Activated T-helper 2 cell treated with anti-CD3 and anti-CD28 coated beads, Interferon-gamma antibody, Interleukin-2, Interleukin-4, amounts not matched to agents 10 μg/mL and 5 μg/mL and 100 μg/mL, durations not matched to agents 14 hours and 24 hours and 36 hours (primary cell): ENCODE measurements at places on chromosomes 5 and 9. TPM values are rescaled to one million over a fixed set of nuclear protein-coding genes. Genes with fewer than 3 reads are reported as not detected.

GRCh38 chr5:146620669-146621051 lies 104.7 kb upstream of the GPR151 start:
- no peaks in the 10 kb centered on the region for H3K36me3 ChIP-seq
- no peak overlapping the region for H3K27ac ChIP-seq
- H3K27me3 ChIP-seq: no peaks in the 10 kb centered on the region

GRCh38 chr9:108994695-108995094 lies 18.6 kb downstream of the CTNNAL1 start:
- no peak overlapping the region for H3K4me3 ChIP-seq
- no peak for DNase-seq
- H3K36me3 ChIP-seq: peaks cover 16% of the 10 kb centered on the region
- H3K4me1 ChIP-seq: peaks cover 13% of the 10 kb centered on the region
- peaks cover 15% of the 10 kb centered on the region for H3K27me3 ChIP-seq

DNA sequence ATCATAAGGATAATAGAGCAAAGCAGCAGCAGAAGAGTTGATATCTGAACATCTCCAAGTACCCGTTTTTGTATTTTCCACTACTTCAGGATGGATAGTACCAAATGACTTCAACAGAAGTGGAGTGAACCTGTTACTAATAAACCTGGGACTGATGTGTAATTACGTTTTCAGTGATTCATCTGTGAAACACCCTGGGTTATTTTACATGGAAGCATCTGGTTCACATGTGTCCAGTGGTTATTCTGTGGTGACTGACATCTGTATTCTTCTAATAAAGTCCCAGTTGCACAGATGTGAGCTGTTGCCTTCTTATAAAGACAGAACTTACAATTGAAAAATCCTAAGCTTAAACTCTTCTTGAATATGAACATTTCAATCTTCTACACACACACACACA lies 139.7 kb upstream of the VCAN start:
- no peak for DNase-seq
- no peaks in the 10 kb centered on the region for H3K4me1 ChIP-seq
- H3K27me3 ChIP-seq: no peaks in the 10 kb centered on the region
- no peaks in the 10 kb centered on the region for H3K36me3 ChIP-seq
- H3K4me3 ChIP-seq: no peak overlapping the region
- H3K27ac ChIP-seq: no peak overlapping the region

- H3K4me1 ChIP-seq: no peaks in the 10 kb centered on the region
- H3K27ac ChIP-seq: no peak overlapping the region
- peaks cover 9% of the 10 kb centered on the region for H3K36me3 ChIP-seq
- no peak overlapping the region for H3K4me3 ChIP-seq
- no peak for DNase-seq
- peaks cover 2% of the 10 kb centered on the region for H3K27me3 ChIP-seq
Measured at GRCh38 chr5:54551926-54552325, 34.4 kb downstream of the SNX18 start.

The PCDHB10 gene
- total RNA-seq: not detected in 2 replicates

DNA sequence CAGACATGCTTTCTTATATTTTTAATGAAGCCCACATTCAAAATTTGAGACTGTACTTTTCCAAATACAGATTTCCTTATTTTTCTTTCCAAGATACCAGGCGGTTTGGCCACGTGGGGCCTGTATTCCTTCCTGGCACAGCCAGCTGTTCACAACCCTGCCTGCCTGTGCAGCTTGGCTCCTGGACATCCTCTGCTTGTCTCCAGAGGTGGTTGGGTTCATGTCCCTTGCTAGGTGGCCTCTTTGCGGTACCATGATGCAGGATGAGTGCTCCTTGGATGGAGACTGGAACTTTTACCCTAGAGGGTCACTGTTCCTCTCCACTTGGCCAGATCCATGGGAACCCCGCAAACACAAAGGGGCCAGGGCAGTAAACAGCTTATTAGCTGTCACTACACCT lies 297.5 kb upstream of the MSX2 start:
- no peaks in the 10 kb centered on the region for H3K36me3 ChIP-seq
- H3K4me3 ChIP-seq: no peak overlapping the region
- H3K27ac ChIP-seq: no peak overlapping the region
- no peak for DNase-seq

The CENPK gene
- 78.0 and 79.2 TPM in 2 replicates for total RNA-seq

DNA sequence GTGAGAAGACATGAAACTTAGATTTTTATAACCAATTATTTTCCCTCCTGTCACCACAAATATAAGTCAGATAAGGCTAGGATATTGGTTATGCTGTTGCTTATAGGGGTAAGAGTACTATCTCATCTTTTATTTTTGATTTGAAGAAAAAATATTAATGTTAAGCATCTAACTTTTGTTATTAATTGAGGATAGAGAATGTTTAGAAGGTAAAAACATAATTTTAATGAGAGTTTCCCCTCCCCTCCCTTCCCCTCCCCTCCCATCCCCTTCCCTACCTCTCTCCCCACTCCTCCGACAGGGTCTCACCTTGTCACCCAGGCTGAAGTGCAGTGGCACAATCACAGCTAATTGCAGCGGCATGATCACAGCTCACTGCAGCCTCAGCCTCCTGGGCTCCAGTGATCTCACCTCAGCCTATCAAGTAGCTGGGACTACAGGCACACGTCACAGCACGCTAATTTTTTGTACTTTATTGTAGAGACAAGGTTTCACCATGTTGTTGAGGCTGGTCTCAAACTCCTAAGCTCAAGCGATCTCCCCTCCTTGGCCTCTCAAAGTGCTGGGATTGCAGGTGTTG lies 86.7 kb downstream of the RIC1 start:
- no peaks in the 10 kb centered on the region for H3K27me3 ChIP-seq
- H3K27ac ChIP-seq: no peak overlapping the region
- peaks cover 65% of the 10 kb centered on the region for H3K36me3 ChIP-seq
- no peak for DNase-seq
- peaks cover 10% of the 10 kb centered on the region for H3K4me1 ChIP-seq

The SMIM27 gene
- 14.2 and 15.5 TPM in 2 replicates for total RNA-seq

The PITX1 gene
- 0.39 and 0.46 TPM in 2 replicates for total RNA-seq

- H3K36me3 ChIP-seq: no peaks in the 10 kb centered on the region
- H3K27ac ChIP-seq: no peak overlapping the region
- H3K4me3 ChIP-seq: no peak overlapping the region
- DNase-seq: no peak
- peaks cover 1% of the 10 kb centered on the region for H3K27me3 ChIP-seq
Measured at GRCh38 chr5:116524966-116525365, 49.7 kb downstream of the SEMA6A start.

DNA sequence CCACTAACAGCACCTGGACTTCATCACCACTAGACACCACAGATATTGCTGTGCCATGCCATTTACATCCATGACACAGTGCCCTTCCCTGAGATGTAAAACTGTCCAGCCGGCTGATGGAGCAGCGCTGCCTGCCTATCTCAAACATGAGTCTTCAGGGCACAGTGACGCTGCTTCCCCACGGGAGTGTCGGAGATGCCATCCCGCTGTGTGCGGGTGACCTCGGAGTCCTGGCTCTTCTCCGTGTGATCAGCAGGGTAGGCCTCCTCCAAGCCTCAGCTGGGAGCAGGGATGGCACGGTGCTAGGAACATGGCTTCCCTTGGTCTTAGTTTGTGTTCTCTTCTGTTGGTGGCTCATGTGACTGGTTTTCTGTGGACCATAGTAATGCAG lies 130.3 kb upstream of the FAM120A start:
- H3K4me3 ChIP-seq: no peak overlapping the region
- H3K27me3 ChIP-seq: peaks cover 11% of the 10 kb centered on the region
- no peaks in the 10 kb centered on the region for H3K4me1 ChIP-seq
- DNase-seq: no peak
- no peaks in the 10 kb centered on the region for H3K36me3 ChIP-seq

DNA sequence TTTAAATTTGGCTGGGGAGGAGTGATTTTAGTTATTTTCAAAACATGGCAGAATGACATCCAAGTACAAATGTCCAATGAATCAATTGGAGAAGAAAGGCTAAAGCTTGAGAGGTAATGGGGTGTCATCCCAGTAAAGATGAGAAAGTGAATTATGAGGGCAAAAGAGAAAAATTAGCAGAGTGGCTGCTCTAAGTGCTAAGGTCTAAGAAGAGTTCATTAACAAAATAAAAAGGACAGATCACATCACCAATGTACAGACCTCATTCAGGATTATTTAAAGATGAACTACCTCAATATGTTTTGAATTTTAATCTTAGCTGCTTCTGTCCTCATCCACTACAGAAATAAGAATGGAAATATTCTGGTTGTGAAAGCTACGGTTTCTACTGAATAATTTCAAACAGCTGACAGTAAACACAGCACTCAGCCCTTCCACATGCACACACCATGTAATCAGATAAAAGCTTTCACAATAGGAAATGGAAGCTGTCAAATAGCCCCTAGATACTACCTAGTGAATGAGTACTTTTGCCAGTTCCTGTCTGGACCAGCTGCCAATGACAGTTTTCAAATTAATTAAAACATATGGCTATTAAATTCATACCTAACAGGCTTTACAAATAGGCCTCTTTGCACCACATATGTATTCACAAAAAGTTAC lies 171.5 kb downstream of the SSBP2 start:
- no peak overlapping the region for H3K4me3 ChIP-seq
- H3K27ac ChIP-seq: peak overlapping the region; percentile 2
- peaks cover 29% of the 10 kb centered on the region for H3K4me1 ChIP-seq
- no peak for DNase-seq

The INSL4 gene
- total RNA-seq: not detected in 2 replicates

The CDHR2 gene
- total RNA-seq: 0.30 and 0.64 TPM in 2 replicates

The SH3TC2 gene
- total RNA-seq: not detected in 2 replicates

DNA sequence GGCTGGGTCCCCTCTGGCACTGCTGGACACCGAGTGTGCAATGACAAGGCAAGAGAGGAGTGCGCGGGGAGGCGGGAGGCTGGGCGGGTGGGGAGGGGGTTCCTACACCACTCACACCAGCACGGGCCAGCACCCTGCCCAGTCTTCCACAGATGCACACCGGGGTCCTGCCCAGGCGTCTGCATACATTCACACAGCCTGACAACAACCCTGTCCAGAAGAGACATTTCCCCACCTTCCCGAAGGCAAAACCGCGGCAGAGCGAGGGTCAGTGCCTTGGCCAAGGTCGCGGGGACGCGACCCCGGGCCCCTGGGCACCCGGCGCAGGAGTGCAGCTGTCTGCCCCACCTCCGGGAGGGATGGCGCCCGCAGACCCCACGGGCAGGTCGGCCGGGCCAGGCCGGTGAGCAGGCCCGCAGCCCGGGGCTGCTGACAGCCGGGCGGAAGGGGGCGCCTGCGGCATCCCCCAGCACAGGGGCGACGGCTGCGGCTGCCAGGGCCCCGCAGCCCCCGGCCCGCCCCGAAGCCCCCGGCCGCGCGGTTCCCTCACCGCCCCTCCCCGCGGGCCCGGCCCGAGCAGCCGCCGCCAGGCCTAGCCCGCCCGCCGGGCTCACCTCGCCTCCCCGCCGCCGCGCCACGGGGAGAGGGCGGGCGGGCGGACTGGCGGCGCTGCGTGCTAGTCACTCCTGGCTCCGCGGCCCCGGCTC lies 496 bp downstream of the MAPK9 start:
- H3K27me3 ChIP-seq: no peaks in the 10 kb centered on the region
- peak overlapping the region; percentile 68 for H3K27ac ChIP-seq
- peaks cover 34% of the 10 kb centered on the region for H3K36me3 ChIP-seq
- H3K4me3 ChIP-seq: peak overlapping the region; percentile 86

The KCNMB1 gene
- total RNA-seq: not detected in 2 replicates

- H3K36me3 ChIP-seq: no peaks in the 10 kb centered on the region
- H3K4me3 ChIP-seq: no peak overlapping the region
Measured at GRCh38 chr5:63245271-63245670, 666.7 kb downstream of the LRRC70 start.

GRCh38 chr9:114307899-114308267 lies 15.0 kb upstream of the ORM1 start:
- DNase-seq: no peak
- no peak overlapping the region for H3K27ac ChIP-seq
- H3K4me3 ChIP-seq: no peak overlapping the region
- no peaks in the 10 kb centered on the region for H3K4me1 ChIP-seq
- no peaks in the 10 kb centered on the region for H3K27me3 ChIP-seq

- H3K4me1 ChIP-seq: peaks cover 19% of the 10 kb centered on the region
- H3K27ac ChIP-seq: no peak overlapping the region
- H3K4me3 ChIP-seq: no peak overlapping the region
- DNase-seq: no peak
Measured at GRCh38 chr9:116703634-116704033, 16.5 kb downstream of the TRIM32 start.

The GARIN3 gene
- 0.23 and 0.30 TPM in 2 replicates for total RNA-seq

The NR5A1 gene
- total RNA-seq: not detected in 2 replicates

The ZFP37 gene
- total RNA-seq: 0.21 and 0.30 TPM in 2 replicates

GRCh38 chr5:154620411-154620810 lies 134.8 kb upstream of the LARP1 start:
- H3K4me3 ChIP-seq: no peak overlapping the region
- peaks cover 3% of the 10 kb centered on the region for H3K27me3 ChIP-seq
- no peak overlapping the region for H3K27ac ChIP-seq
- H3K4me1 ChIP-seq: no peaks in the 10 kb centered on the region
- no peaks in the 10 kb centered on the region for H3K36me3 ChIP-seq

DNA sequence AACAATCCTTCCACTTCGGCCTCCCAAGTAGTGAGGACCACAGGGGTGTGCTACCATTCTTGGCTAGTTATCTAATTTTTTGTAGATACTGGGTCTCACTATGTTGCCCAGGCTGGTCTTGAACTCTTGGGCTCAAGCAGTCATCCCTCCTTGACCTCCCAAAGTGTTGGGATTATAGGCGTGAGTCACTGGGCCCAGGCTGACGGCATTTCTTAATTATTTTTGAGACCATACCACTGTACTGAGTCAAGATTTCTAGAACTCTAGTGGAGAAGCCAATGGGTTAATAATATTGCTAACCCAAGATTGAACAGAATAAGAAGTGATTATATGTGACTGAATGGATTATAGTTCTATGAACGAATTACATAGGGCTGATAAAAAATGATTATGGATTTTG lies 66.7 kb downstream of the TARS1 start:
- no peak overlapping the region for H3K27ac ChIP-seq
- DNase-seq: no peak
- H3K4me1 ChIP-seq: no peaks in the 10 kb centered on the region
- H3K36me3 ChIP-seq: no peaks in the 10 kb centered on the region
- H3K27me3 ChIP-seq: peaks cover 3% of the 10 kb centered on the region

DNA sequence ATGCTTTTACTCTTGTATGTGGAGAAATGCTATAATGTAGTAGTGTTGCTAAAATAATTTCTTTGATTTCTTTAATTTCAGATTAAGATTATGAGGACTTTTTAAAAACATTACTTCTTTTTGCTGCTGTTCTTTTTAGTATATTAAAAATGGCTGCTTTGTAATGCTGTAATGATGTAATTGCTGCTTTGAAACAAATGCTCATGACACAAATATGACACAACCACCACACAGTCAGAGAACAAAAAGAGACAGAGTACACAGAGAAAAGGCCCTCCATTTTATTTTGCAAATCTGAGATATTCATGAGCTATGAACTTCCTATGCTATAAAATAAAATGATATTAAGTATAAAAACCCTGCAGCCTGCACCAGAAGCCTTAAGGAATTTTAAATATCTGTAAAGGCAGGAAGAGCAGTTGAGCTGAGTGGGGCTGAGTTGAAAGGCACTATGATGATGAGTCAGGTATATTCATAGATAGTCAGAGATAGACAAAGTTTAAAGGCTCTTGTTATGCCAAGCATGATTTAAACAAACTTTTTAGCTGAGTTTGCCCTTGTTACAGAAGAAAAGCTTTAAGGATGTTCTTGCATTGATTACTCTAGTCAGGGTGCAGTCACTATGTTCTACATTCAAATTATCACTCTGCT lies 5.1 kb upstream of the POU5F2 start:
- no peak overlapping the region for H3K4me3 ChIP-seq
- peaks cover 5% of the 10 kb centered on the region for H3K4me1 ChIP-seq
- no peak for DNase-seq
- no peaks in the 10 kb centered on the region for H3K27me3 ChIP-seq
